Fibroblast of skin of scalp (primary cell): ENCODE measurements at places on chromosomes 5 and 9.
A peak's percentile ranks its signal among the peaks of the same experiment; 100 is the strongest.

DNA sequence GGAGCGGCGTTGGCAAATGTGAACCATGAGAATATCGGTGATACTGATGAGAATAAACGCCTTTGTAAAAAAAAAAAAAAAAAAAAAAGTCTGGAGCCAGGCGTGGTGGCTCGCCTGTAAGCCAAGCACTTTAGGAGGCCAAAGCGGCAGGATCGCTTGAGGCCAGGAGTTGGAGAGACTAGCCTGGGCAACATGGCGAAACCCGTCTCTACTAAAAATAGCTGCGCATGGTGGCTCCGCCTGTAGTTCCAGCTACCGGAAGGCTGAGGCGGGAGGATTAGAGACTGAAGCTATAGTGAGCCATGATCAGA, 425 bp upstream of the NFX1 start:
- DNase-seq: no peak

DNA sequence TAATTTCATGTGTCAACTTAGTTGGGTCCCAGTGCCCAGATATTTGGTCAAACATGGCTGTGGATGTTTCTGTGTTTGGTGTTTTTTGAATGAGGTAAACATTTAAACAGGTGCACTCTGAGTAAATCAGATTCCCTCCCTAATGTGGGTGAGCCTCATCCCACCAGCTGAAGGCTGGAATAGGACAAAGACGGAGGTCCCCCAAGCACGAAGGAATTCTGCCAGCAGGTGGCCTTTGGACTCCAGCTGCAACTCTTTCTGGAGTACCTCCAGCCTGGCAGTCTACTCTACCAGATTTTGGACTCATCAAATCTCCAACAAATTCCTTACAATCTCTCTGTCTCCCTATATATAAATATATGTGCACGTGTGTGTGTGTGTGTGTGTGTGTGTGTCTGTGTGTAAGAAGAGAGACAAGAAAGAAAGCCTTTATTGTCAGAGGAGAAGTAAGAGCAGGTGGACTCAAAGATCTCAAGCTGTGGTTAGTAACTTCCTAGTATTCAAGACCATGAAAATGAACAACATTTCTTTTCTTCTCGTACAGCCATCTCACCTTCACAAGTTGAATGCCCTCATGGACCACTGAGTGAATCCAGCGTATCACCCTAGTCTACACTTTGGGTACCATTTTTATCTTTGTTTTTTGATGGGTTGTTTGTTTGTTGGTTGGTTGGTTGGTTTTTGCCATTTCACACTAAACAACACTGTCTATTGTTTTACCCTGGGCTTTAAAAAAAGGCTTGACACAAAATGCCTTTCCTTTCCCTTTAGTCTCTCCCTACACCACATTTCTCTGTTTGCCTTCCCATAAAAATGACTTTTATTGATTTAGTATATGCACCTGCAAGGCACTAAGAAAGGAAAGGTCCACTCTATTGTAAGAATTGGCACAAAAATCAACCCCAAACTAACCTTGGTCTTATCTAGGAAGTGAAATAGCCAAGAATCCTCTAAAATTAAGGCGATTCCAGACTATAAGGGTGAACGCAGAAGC, 118.7 kb downstream of the TENT4A start:
- DNase-seq: no peak

- DNase-seq: no peak
Observed at GRCh38 chr9:16106021-16106571, 553.3 kb downstream of the CCDC171 start.

DNA sequence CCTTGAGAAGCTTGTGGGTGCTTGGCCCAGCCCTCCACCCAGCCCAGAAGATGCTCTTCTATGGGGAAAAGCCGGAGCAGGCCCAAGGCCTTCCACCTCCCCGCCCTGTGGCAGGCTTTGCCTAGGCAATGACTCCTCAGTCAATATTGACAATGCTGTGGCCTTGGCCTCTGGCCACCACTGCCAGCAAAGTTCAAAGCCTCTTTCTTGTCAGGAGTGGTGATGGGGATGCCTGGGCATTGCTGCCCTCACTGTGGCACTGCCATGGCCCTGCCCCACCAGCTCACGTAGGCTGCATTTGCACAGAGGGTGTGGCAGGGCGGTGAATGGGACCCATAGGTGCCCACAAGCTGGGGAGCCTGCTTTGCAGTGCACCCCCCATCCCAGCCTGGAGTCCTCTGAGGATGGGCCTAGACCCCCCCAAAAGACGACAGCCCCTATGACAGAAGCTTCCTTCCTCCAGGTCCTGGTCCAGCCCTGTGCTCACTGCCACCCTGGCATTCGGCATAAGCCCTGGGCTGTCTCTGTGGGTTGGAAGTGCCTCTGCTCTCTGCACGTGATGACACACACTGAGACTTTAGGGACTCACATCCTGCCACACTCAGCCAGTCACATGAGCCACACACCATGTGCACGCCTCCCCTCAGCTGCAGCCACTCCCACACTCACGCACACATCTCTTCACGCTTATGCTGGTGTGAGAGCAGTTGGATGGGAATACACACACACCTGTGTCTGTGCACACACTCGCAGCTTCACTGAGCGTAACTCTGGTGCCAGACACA, 31.1 kb downstream of the MORN5 start:
- DNase-seq: peak; percentile 19

DNA sequence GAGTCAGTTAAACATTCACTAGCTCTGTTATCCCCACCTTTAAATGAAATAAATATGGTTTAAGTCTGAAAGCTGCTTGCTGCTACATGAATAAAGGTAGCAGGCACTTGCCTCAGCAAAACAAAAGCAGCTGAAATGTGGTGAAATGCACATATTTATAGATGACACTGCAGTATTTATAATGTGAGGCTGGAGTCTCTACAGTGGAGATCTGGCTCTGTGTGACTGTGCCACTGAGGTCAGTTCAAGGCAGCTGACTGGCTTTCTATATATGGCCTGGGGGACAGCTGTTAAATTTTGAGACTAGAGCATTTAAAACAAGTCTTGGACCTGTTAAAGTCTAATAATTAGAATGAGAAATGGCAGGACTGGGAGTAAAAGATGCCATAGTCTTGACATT, 859.6 kb upstream of the SEMA6A start:
- no peak for DNase-seq

DNA sequence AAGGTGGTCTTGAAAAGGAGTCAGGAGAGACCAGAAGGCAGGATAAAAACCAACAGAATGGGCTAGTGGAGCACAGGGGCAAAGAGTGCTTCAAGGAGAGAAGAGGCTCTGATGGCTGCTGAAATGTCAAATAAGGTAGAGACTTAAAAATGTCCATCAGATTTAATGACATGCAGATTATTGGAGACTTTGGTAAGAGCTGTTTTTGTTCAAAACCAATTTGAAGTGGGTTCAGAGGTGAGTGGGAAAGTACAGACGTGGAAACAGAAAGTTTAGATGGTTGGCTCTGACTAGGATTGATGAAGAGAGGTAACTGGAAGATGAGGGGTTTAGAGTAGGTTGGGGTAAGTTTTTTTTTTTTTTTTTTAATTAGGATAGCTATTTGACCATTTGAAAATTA, 14.1 kb downstream of the SLC25A46 start:
- DNase-seq: no peak

GRCh38 chr5:169561893-169562292, 21.7 kb upstream of the SPDL1 start:
- DNase-seq: peak; percentile 52

DNA sequence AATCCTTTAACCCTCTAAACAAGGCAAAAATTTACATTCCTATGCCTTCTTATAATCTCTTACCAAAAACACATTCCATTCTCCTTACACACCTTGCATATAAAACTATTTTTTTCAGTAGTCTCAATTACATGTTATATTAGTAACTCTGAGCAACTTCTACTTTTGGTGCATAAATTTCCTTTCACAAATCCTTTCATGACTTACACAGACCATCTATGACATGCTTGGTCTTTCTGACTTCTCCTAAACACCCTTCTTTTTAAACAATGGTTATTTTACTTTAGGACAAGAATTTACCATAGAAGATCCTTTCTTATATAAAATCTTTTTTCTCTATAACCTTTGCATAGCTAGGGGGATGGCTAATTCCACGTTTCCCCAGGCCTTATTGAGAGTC, 208.0 kb upstream of the ARRDC3 start:
- DNase-seq: no peak

- no peak for DNase-seq
Observed at GRCh38 chr9:112422417-112423148, 42.7 kb downstream of the HSDL2 start.

GRCh38 chr5:123294544-123294943, 128.7 kb downstream of the CEP120 start:
- no peak for DNase-seq

DNA sequence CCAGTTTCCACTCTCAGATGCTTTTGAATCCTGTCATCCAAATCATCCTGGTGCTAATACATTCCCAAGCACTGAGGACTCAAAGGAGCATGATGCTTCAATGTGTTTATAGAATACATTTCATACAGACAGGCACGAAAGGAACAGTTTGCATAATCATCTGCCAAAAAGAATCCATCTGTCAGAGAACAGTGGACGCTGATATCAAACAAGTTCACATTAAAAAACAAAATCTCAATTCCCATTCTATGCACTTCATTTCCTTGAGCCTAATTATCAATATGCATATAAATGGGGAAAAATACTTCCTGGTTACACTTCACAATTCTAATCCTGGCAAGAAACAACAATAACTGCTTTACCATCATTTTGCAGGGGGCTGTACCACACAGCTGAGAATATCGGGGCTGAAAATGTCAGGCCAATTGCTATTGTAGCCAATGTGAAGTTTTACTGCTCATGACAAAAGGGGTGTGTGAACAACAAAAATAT, 125.5 kb upstream of the FAM174A start:
- DNase-seq: no peak

GRCh38 chr9:86064220-86064619, 35.1 kb downstream of the GOLM1 start:
- no peak for DNase-seq

DNA sequence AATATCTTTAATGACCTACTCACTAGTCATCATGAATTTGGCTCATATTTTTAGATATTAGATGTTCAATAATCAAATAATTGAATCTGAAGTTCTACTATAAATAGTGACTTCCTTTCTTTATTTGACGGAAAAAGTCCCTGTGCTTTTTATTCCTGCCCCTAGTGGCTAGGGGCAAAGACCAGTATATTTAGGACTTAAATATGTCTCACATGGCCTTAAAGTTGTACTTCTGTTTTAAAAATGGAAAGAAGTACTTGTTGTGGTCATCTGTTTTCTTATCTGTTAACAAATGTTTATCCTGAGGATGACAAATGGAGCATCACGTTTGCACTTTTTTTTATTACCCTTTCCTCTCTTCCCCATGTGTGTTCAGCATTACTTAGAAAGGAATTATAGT, 89.2 kb upstream of the GRHPR start:
- DNase-seq: no peak

- no peak for DNase-seq
Observed at GRCh38 chr5:180302256-180302655, 10.4 kb upstream of the MAPK9 start.
